Lung microvascular endothelial cell (primary cell): ENCODE measurements at places on chromosomes 2 and 18.

GRCh38 chr2:10123281-10123680 is 742 bp downstream of the RRM2 start:
- no peak for DNase-seq

DNA sequence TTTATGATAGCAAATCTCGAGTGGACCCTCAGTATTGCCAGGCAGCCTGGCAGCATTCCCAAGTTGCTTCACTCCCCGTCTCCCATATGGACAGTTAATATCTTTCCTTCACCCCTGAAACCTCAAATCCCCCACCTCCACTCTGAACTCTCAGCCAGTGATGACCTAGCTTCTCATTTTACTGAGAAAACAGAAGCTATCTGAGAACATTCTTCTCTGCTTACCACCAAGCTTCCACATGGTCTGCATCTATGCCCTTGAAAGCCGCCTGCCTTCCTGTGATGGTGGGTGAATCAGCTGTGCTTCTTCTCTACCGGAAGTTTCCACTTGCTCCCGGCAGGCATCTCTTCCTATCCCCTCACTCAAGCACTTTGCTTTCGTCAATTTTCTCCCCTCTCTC is 529.2 kb downstream of the EPHA4 start:
- DNase-seq, result no peak

GRCh38 chr18:48085781-48086487 is 155.5 kb upstream of the SMAD2 start:
- no peak for DNase-seq

GRCh38 chr2:236863729-236864126 is 222.0 kb upstream of the COPS8 start:
- DNase-seq, result no peak

DNA sequence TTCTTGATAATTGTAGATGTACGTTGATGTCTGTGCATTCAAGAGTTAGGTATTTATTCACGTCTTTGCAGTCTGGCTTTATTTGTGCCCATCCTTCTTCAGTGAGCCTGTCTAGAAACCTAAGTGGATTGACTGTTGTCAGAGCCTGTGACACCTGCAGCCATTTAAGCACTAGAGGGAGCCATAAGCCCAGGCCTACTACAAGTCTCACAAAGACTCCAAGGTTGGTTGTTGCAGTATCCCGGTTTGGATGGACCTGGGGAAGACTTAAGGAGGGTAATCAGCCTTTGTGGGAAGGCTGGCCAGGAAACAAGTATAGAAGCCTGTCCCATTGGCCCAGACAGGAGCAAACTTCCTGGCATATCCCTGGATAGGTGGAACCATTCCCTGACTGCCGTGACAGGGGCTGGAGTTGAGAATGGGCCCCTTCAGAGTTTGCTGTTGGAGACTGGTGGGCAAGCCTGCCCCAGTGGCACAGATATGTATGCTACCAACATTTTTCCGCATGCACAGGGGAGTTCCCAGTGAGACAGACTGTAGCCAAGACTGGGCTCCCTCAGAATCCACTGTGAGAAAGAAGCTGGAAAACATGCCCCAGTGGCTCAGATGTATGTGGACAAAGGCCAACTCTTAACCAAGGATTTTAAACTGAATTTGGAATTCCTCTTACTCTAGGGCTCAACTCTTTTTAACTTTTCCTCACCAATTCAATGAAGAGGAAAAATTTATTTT is 9.3 kb upstream of the LRRC30 start:
- peak; percentile 77 for DNase-seq

DNA sequence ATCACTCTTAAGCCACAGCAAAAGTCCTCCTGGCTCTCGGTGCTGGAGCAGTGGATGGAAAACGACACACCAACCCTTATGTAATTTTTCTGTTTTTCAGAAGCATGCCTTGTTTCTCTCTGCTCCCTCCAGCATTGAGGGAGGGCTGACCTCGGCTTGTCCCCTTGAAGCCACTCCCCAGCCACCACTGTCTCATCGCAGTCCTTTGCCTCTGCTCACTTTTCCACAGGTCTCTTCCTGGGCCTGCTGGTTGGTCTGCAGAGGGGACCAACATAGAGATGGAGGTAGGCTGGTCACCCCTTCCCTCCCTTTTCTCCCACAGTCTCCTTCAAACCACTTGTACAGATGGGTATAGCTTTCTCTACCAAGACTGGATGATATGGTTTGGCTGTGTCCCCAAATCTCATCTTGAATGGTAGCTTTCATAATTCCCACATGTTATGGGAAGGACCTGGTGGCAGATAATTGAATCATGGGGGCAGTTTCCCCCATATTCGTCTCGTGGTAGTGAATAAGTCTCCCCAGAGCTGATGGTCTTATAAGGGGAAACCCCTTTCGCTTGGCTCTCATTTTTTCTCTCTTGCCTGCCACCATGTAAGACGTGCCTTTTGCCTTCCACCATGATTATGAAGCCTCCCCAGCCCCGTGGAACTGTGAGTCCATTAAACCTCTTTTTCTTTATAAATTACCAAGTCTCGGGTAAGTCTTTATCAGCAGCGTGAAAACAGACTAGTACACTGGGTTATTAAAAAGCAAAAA is 14.3 kb upstream of the RIOK3 start:
- DNase-seq, result no peak

GRCh38 chr2:34096562-34097171 is 497.6 kb upstream of the FAM98A start:
- DNase-seq, result peak; percentile 79

GRCh38 chr2:218406949-218407618 is 7.4 kb downstream of the CTDSP1 start:
- DNase-seq, result peak; percentile 36

GRCh38 chr18:37343542-37343851 is 222.1 kb downstream of the CELF4 start:
- DNase-seq, result no peak

DNA sequence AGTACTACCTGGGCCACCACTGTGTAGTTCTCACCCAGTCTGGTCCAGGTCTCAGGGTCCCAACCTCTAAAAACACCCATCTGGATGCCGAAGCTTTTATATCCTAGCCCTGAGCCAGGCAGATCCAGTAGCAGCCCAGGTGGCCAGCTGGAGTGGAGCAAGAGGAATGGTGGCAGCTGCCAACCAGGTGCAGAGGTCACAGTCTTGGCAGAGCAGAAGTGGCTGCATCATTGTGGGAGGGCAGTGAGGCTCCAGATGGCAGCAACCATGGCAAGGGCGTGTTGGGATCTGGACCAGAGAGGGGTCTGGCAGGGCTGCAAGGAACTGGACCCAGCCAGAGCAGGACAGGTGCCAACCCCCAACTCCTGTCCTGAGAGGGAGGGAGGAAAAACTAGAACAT is 72.2 kb upstream of the AGAP1 start:
- no peak for DNase-seq

- no peak for DNase-seq
These were observed 9.4 kb upstream of the PRLH start for GRCh38 chr2:237556773-237557632.

DNA sequence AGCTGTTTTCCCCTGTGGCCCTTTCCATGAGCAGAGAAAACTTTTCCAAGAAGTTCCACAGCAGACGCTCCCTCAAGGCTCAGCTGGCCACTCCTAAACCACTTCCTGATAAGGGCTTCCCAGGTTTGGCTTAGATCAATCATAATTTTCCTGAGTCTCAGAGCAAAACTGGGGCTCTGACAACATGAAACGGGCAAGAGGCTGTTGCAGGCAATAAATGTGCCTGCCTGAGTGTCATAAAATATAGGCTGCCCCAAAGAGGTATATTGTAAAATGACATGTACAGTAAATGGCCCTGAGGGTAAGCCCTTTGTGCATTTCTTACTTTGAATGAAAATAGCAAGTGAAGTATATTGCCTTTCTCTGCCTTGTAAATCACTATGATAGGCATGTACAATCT is 105.6 kb upstream of the UXS1 start:
- DNase-seq, result no peak

DNA sequence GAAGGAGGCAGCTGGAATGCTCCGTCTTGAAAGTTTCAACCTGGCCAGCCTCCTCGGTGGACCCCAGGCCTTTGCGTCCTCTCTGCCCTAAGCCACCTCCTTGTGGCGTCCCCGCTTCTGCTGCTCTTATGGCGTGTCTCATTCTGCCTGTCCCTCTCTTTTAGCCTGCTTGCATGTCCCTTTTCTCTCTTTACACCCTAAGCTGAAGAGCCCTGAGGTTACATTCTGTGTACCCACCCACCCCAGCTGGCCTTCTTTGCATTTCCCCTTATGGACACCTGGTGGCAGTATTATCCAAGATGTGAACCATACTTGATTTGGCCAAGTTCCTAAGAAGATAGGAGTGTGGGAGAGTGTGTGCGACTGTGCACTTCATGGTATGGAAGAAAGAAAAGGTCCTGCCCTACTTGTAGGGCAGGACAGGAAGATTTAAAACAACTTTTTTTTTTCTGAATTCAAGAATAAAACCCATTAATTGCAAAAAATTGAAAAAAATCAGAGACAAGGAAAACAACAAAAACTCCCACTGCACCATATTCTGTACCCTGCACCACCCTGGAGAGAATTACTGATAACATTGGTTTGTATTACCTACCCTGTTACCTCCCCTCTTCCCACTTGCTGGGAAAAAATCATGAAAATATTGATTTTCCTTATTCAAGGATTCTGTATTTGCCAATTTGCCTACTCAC is 77.4 kb downstream of the DYSF start:
- DNase-seq, result peak; percentile 60

- peak; percentile 58 for DNase-seq
These were observed 275.9 kb upstream of the TCF4 start for GRCh38 chr18:55863876-55864275.
